ENCODE measurements at places on chromosomes 4 and X.
A peak's percentile ranks its signal among the peaks of the same experiment; 100 is the strongest.

DNA sequence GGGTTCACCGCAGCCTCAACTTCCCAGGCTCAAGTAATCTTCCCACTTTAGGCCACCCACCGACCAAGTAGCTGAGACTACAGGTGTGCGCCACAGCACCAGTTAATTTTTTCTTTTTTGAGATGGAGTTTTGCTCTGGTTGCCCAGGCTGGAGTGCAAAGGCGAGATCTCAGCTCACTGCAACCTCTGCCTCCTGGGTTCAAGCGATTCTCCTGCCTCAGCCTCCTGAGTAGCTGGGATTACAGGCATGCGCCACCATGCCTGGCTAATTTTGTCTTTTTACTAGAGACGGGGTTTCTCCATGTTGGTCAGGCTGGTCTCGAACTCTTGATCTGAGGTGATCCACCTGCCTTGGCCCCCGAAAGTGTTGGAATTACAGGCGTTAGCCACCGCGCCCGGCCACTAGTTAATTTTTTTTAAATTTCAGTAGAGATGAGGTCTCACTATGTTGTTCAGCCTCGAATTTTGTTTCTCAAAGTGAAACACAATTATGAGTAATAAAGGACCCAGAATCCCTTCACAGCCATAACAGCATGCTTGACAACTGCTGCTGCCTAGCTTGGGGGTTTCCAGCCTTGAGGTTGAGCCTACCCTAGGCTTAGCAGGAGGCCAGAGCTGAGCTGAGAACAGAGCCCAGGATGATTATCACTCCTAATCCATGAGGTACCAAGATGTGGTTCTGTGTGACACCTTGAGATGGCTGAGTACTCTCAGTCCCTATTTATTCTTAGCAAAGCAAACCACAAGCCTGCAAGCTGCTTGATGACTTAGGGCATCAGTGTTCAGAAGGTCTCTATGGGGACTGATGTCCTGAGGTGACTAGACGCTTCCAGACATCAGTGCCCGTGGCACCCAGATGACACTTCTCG lies 41.6 kb upstream of the NKRF start:
- DNase-seq: no peak

DNA sequence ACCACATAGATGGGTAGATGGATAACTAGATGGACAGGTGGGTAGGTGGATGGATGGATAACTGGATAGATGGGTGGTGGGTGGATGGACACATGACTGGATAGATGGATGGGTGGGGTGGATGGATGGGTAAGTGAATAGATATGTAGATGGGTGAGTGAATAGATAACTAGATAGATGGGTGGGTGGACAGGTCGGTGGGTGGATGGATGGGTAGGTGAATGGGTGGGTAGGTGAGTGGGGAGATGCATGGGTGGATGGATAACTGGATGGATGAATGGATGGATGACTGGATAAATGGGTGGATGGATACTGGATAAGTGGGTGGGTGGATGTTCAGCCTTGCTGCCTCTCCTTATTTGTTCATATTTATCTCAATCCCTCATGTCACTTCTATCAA lies 52.1 kb upstream of the MTNR1A start:
- DNase-seq: no peak

GRCh38 chrX:105302246-105302645 lies 81.8 kb upstream of the TEX13A start:
- DNase-seq: no peak

DNA sequence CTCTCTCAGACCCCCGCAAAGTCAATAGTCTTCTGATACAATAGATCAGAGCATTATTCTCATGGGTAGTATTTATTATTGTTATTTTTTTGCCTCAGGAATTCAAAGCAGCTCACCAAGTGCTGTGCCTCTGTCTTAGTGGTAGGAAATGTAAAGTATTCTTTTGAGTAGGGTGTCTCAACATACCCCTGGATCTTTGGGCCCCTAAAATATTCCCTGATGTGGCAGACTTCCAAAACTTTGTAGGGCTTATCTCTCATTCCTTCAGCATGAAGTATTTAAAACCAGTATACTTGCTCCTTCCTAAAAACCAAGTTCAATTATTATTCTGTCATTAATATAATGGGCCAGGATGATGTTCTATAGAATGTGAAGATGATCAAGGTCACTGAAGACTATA lies 115.3 kb upstream of the ZNF827 start:
- no peak for DNase-seq

GRCh38 chrX:23900220-23900797 lies 7.4 kb downstream of the APOO start:
- DNase-seq: no peak

DNA sequence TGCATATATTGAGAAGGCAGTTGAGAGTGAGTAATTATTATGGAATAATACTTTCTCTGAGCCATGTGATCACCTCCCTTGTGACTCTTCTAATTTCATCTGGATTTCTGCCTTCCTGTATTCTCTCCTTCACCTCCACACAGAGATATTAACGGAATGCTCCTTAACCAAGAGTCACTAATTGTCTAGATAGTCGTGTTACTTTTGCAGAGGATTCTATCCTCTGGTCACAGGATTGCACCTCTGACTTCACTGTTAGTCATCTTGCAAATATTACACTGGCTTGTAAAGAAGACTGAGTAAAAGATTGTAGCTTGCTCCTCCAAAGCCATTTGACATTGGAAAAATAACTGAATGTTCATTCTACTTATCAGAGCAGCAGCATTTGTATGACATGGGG lies 160.9 kb downstream of the SH2D1A start:
- no peak for DNase-seq

DNA sequence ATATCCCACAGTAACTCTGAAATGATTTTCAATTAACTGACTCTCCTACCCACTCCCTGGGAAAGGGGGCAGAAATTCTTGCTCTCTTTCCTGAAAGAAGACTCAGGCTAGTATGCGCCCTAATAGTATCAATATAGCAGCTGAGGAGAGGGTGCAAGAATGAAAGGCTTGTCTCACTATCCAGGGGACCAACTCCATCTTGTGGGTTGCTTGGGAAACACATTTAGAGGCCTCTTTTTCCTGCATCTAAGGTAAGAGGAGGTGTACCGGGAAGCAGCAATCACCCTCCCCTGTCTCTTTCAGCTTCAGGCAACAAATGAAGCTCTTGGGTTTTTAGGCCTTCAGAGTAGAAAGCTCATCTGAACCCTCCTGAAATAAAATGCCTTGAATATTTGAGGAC lies 11.3 kb downstream of the TMEM255A start:
- DNase-seq: no peak

DNA sequence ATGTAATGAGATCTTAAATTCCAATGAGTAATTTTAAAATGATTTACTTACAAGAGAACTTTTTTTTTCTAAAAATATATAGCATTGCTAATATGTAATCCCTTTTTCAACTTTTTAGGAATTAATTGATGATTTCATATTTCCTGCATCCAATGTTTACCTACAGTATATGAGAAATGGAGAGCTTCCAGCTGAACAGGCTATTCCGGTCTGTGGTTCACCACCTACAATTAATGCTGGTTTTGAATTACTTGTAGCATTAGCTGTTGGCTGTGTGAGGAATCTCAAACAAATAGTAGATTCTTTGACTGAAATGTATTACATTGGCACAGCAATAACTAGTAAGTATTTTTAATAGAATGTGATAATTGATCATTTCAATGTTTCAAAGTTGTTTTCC lies 113.2 kb downstream of the USP9X start:
- DNase-seq: no peak

DNA sequence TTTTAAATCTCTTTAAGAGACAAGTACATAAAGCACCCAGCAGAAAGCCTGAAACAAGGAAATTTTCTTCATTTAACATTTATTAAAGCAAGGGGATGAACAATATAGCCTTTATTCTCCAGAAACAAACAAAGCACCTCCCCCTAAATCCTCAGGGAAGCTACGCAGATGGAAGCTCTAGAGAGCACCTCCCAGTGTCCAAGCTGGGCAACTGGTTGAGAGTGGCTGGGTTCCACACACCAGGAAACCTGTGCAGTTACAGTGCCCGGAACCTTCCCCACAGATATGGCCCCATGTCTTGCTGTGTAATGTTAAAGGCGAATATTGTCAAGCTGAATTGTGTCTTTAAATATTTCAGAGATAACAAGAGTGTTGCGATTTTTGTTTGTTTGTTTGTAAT lies 8.9 kb upstream of the TRIML1 start:
- peak; percentile 41 for DNase-seq

GRCh38 chrX:41236629-41237028 lies 97.3 kb upstream of the DDX3X start:
- no peak for DNase-seq

- DNase-seq: no peak
These were observed 19.3 kb downstream of the KLF3 start for GRCh38 chr4:38683276-38683675.

All from HCT116 (cell line).